ENCODE measurements at places on chromosomes 7 and 10.

DNA sequence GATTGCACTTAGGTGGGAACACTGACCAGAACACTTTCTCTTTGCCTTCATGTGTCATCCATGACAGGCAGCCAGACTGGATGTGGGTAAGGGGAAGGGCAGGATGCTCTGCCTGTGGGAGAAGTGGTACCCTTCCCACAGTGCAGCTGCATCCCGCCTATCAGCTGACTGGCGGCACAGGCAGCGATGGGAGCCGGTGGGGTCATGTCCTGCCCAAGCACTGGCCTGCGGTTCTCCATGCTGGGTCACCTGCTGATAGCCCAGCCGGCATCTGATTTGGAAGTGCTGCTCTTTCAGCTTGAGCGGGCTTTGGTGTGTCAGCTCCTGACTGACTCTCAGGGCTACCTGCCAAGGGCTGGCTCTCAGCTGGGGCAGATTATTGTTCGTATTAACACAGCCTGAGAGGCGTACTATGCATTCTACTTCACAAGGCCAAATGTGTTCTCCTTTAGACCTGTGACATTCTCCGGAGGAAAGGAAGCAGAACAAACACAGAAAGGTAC, 105.2 kb upstream of the PDLIM1 start:
- DNase-seq, result peak; percentile 41

DNA sequence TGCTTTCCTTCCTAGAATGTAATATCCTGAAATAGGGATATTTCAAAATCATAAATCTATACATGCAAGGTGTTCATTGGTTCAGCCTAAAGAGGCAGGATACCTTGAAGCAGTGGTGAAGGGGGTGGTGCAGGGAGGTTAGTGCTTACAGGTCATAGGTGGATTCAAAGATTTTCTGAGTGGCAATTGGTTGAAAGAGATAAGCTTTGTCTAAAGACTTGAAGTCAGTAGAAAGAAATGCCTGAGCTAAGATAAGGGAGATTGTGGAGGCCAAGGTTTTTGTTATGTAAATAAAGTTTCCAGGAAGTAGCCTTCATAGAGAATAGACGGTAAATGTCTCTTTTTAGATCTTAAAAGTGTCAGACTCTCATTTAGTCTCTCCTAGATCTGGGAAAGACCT, 741.2 kb upstream of the ZWINT start:
- no peak for DNase-seq

DNA sequence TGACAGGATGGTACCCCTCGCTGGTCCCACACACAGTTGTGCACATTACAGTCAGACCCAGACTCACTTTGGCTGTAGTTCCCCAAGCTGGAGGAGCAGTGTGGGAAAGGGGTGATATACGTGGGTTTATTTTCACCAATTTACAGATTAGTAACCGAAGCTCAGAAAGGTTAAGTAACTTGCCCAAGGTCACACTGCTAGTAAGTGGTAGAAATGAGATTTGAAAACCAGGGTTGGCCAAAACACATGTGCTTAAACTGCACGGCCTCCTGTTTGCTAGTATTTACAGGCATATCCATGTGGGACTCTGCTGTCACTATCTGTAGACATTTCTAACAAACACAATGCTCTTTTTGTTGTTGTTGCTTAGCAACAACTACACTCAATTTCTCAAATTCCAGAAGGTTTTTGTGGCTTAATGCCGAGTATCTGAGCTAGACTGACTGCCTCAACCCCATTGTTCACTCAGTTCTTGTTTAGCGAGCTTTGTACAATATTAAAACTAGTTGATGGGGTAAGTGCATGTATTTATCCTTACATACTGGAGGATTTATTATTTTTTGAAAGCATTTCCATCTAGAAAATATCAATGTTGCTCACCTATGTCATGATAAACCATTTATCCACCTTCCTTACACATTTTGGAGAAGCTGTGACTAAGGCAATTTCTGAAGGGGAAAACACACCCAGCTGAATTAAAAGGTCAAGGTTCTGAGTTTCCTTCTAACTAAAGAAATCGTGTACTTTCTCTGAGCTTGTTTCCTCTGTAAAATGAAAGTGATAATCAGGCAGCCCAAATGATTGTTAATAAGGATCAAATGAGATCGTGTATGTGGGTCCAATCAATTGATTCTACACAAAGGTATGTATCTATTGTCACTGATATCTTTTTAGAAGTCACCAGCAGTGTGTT, 5.3 kb upstream of the TMEM139 start:
- DNase-seq, result no peak

DNA sequence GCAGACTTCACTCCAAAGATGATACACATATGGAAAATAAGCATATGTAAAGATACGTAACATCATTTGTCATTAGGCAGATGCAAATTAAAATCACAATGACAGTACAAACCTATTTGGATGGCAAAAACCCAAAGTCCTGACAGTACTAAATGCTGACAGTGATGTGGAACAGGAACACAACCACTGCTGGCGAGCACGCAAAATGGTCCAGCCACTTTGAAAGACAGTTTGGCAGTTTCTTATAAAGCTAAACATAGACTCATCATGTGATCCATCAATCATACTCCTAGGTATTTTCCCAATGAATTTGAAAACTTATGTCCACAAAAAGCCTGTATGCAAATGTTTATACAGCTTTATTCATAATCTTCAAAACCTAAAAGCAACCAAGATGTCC, 200.7 kb downstream of the RAMP3 start:
- no peak for DNase-seq

- no peak for DNase-seq
Observed at GRCh38 chr7:128270826-128271272, 29.8 kb downstream of the LEP start.

DNA sequence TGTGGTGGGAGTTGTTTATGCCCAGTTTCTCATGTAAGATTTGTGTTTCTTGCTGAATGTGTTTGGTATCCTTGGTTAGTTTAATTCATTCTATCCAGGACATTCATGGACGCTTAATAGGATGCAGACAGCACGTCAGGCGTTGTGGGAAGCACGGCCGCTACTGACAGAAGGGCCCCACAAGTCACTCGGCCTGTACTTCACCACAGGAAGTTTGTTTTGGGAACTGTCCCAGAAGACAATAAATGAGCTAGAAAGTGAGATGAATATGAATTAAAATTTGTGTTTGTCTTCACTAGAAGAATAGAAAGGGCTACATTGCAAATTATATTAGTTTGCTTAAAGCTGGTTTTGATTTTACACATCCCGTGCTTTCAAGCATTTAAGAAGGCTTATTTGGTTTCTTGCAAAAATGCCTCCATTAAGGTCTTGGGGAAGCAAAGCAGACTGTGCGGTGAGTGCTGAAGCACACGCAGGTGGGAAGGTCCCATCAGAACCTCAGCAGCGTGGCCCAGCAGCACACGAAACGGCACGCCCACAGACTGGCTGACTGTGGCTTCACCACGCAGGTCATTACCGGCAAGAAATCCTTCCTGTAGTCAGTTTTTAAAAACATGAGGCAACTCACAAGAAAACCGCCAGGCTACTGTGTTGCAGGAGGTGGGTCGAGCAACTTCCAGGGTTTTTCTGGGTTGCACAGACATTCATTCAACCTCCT, 74.1 kb downstream of the VIPR2 start:
- DNase-seq, result no peak

GRCh38 chr7:140223515-140224221, 46.9 kb upstream of the KDM7A start:
- DNase-seq, result no peak

DNA sequence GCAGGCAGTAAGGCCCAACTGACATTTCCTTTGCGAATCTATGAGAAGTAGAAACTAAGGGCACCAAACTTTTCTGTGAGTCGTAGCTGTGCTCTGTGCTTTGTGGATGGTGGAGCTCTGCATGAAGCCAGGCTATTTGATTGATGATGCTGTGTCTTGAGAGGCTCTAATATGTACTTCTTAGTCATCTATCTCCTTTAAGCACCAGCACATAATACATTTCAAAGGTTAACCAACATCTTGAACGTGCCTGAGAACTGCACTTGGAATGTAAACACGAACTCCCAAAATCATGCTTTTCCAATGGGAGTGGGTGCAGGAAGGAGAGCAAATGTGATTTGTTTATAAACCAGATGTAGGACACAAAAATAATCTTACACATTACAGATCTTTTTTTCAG, 411.6 kb downstream of the PARD3 start:
- no peak for DNase-seq

GRCh38 chr7:40709062-40709964, 574.5 kb downstream of the SUGCT start:
- DNase-seq, result no peak

DNA sequence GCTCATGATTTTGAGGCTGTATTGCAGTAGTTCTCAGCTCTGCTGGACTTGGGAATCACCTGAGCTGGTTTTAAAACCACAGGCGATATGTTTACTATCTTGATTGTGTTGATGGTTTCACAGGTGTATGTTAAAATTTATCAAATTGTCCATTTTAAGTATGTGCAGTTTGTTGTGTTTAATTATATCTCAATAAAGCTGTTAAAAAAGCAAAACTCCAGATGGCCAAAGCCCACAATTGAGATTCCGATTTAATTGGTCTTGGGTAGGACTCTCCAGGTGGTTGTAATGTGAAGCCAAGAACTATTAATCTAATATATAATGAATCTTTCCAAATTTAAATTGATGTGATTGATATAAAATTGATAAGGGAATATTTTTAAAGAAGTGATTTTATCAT, 48.6 kb downstream of the NRCAM start:
- peak; percentile 8 for DNase-seq

DNA sequence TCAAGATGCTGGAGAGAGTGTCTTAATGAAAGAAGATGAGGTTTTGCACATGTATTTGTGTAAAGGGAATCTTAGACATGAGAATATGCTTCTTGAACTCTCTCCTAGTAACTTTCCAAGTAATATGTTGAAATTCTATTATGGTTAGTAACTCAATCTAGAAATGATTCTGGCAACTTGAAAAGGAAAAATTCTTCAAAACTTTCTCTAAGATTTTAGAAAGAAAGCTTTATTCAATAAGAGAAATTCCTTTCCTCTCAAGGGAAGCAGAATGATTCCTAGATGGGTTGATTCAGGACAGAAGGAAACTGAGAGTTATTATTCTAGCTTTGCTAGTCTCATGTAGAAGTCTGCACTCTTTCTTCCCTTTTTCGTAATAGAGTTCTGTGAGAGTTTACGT, 364.3 kb upstream of the PLXDC2 start:
- no peak for DNase-seq

GRCh38 chr7:50321487-50322067, 17.1 kb downstream of the IKZF1 start:
- DNase-seq, result no peak

- no peak for DNase-seq
Observed at GRCh38 chr7:89966067-89966664, 188.1 kb upstream of the STEAP1 start.

GRCh38 chr7:3037259-3037658, 6.4 kb downstream of the CARD11 start:
- no peak for DNase-seq

GRCh38 chr10:29841724-29842649, 207.2 kb upstream of the SVIL start:
- no peak for DNase-seq

- DNase-seq, result no peak
Observed at GRCh38 chr10:22638863-22639262, 75.5 kb downstream of the PIP4K2A start.

DNA sequence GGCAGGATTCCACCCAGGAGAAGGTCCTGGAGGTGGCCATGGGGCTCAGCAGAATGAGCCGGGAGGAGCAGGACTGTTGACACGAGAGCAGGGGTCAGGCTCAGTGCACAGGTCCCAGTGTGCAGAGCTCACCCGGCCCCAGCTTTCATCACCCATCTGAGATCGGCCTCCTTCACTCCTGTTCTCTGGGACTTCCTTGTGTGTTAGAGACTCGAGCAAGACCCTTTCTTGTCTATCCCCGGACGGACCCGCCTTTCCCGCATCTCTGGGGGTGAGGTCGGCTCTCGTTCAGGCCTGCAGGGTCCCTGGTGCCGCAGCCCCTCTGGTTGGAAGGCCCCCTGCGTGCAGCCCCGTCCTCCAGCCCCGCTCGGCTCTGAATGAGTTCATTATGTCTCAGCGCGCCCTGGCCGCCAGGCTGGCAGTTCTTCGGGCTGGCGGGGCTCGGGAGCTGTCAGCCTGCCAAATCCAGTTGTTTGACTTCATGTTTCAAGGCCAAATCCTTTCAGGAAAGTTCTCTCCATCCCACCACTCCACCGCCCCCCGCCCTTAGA, 127.9 kb downstream of the LHPP start:
- DNase-seq, result peak; percentile 30

GRCh38 chr7:34133983-34134782, 228.8 kb downstream of the BMPER start:
- peak; percentile 24 for DNase-seq

GRCh38 chr10:49366460-49366859, 29.4 kb downstream of the DRGX start:
- no peak for DNase-seq

DNA sequence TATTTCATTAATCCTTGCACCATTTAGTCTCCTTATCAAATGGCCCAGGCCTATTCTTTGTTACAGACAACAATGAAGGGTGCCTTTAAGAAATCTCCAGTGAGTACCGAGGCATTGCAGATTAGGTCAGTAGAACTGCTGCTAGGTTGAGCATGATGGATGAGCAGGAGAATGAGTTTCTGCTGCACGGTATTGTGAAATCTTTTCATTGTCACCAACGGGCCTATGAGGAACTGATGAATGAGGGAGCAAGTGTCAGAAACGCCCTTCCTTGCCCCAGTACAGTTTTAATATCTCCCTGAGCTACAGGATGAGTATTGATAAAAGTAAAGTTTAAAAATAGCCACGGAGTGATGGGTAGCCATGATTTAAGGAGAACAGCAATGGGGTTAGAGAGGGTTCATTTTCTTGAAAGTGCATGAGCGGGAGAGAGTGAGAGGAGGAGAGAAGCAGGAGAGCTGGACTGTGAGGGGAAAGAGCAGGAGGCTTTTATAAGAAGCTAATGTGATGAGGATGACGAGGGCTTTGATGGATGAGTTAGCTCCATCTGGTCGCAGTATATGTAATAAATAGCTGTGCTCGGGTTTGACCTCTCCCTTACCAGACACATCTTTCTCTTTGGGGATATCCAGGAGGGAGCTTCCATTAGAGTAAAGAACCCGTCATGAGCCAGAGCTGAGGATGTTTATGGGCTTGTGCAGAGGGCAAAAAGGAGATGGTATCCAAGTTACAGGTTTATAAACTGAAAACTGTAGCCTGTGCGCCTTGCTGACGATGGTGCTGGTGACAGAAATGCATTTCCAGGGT, 526.1 kb downstream of the LRMDA start:
- no peak for DNase-seq

DNA sequence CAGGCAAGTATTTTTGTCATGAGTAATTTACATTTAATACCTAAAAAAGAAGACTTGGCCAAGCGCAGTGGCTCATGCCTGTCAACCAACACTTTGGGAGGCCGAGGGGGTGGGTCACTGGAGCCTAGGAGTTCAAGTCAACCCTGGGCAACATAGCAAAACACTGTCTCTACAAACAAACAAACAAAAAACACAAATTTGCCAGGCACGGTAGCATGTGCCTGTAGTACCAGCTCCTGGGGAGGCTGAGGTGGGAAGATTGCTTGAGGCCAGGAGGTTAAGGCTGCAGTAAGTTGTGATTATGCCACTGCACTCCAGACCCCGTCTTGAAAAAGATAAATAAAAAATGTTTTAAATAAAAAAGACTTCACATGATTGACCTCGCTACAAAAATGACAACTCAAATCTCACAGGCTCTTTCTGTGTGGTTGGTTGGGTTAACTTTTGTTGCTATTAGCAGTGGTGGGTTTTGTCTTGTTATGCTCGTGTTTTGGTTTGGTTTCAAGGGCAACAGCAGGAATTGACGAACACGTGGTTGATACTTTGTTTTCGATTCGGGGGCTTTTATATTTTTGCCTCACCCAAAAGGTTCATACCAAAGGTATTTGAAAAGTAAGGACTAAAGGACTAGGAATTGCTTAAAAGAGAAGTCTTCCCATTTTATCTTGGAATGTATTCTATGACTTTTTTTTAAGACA, 227.2 kb upstream of the MKLN1 start:
- no peak for DNase-seq

GRCh38 chr10:29277296-29277695, 11.6 kb upstream of the LYZL1 start:
- DNase-seq, result no peak

All from NCI-H446 (cell line).